Uterus (tissue), 4 donors: ENCODE measurements at places on chromosomes 13 and 19. TPM values are rescaled to one million over a fixed set of nuclear protein-coding genes. Genes with fewer than 3 reads are reported as not detected.

The SHKBP1 gene
- 15.1 TPM for total RNA-seq

The ENOX1 gene
- total RNA-seq, result 7.4 TPM

The ZNF723 gene
- not detected for total RNA-seq

The CEACAM16 gene
- total RNA-seq, result not detected

The ZNF98 gene
- 6.5 TPM for total RNA-seq

The TM9SF2 gene
- total RNA-seq, result 87.2 TPM

The TSHZ3 gene
- 29.2 TPM for total RNA-seq

The TNFRSF19 gene
- 6.1 TPM for total RNA-seq

The PDX1 gene
- not detected for total RNA-seq

- DNase-seq, result no peak
Observed at GRCh38 chr13:67238861-67239260, 8.7 kb upstream of the PCDH9 start.

- DNase-seq, result no peak
Observed at GRCh38 chr13:45678282-45678681, 23.8 kb upstream of the CBY2 start.

DNA sequence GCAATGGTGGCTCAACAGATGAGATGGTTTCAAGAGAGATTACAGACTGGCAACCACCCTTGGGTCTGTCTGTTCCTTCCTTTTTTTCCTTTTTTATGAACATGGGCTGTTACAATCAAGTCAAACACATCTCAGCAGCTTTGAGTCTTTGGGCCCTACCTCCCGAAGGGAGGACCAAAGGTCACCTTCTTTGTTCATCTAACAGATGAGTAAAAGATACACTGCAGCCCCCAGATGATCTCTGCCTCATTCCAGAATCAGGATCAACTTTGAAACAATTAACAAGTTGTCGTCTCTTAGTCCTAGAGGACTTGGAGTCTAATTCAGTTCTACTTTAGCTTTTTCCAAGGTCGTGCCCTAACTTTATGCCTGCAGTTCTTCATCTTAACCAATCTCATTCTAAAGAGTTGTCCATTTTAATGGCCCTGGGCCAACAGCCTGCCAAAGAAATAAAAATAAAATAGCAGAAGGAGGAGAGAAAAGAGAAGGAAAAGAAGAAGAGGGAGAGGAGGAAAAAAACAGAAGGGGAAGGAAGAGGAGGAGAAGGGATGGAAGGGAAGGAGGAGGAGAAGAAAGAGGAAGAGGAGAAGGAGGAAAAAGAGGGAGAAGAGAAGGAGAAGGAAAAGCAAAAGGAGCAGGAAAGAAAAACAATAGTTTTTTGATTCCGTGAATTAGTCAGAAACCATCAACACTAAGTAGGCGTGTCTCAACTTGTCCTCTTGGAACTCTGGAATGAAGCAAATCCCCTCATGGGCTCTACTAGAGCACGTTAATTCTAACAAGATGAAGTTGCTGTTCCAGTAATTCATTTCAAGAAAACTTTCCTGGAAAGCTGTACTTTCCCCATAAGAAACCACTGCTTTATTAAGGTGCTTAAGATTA lies 281.2 kb downstream of the FOXO1 start:
- DNase-seq, result no peak

GRCh38 chr13:89066868-89067466 lies 1395.8 kb downstream of the SLITRK5 start:
- DNase-seq, result no peak

- no peak for DNase-seq
Observed at GRCh38 chr19:51766461-51766860, 5.5 kb downstream of the FPR2 start.

- no peak for DNase-seq
Observed at GRCh38 chr13:33560726-33561125, 257.2 kb upstream of the RFC3 start.

GRCh38 chr13:39201180-39201579 lies 162.9 kb downstream of the NHLRC3 start:
- no peak for DNase-seq

- DNase-seq, result no peak
Observed at GRCh38 chr19:39335168-39335548, 685 bp downstream of the GMFG start.

GRCh38 chr13:44155422-44156293 lies 218.0 kb upstream of the SERP2 start:
- peak; percentile 91 for DNase-seq

DNA sequence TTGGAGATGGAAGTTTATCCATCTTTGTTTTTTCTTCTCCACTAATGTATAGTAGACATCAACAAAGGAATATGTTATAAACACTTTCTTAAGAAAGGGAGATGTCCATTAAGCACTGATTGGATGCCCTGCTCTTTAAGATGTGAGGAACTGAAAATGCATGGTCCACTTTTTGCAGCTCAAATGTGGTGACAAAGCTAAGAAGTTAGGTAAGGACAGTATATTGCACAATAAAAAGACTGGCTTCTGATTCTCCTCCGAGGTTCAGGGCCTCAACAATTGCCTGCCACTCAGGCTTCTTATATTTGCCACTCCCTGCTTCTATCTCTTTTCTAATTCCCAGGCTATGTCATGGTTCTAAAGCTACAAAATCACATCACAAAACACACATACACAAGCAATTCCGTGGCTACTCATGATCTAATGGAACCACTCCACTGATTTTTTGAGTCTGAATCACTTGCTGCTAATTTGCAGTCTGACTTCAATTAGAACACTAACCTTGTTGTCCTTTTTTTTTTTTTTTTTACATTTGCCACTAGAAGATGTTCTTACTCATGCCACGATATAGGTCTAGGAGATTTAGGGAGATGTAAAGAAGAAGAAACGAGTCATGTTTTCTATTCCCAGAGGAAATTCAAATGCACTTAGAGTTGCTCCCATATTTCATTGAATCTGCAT lies 29.6 kb upstream of the TNFSF11 start:
- no peak for DNase-seq

DNA sequence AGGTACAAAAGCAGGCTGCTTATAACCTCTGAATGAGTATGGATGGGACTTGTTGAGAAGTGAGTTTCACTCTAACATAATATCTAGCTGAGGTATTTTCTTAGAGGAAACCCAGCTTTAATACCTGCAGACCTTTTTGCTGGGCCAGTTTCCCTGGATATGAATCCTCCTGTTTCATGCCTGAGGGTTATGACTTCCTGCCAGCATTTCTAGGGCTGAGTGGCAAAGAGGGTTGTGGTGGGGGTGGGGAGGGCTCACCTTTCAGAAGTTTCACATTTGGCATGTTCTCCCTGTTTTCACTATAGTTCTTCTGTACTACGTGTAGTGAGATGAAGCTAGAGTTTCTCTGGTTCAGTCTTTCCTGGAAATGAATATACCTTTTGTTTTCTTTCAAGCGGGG lies 73.7 kb downstream of the LACC1 start:
- no peak for DNase-seq

DNA sequence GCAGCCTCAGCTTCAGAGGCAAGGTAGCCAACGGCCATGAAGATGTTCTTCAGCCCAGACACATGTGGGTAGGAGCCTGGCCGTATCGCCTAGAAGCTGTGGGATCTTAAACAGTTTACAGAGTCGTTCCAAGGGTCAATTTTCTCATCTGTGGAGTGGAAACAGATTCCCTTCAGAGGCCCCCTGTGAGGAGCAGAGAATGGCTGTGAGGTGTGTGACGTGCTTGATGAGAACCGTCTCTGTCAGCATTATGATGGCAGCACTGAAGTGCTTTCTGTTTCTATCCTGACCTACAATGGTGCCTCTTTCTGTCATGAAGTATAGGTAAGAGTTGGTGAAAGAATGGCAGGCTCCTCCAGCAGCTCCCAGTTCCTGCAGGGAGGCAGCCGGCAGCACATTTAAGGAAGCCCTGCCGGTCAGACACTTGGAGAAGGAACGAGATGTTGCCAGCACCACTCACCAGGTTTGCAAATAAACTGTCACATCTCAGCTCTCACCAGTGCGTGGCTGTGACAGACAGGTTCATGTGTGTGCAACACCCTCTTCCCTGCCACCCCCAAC lies 277.3 kb downstream of the FOXO1 start:
- no peak for DNase-seq

GRCh38 chr19:37564624-37565369 lies 29.8 kb downstream of the ZNF571 start:
- DNase-seq, result no peak

DNA sequence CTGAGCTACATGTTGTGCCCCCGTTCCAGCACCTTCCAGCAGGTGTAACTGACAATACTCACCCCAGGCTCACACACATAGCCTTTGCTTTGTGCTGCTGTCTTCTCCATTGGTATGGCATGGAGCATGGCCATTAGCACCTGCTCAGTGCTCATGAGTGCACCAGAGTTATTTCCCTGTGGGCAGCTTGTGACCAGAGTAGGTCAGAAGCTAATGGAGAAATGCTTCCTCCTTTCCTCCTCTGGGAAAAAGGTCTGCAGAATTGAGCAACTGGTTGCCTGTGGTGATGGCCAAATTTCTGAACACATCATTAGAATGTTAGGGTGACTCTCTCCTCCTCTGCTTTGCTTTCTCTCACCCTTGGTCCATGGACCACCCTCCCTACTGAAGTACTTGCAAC lies 344.5 kb upstream of the TMTC4 start:
- DNase-seq, result no peak

- no peak for DNase-seq
Observed at GRCh38 chr13:39688278-39688677, 32.8 kb downstream of the COG6 start.
